ENCODE measurements at places on chromosomes 13 and 19.

GRCh38 chr13:111131048-111131447 lies 15.9 kb downstream of the ARHGEF7 start:
- no peak for DNase-seq

DNA sequence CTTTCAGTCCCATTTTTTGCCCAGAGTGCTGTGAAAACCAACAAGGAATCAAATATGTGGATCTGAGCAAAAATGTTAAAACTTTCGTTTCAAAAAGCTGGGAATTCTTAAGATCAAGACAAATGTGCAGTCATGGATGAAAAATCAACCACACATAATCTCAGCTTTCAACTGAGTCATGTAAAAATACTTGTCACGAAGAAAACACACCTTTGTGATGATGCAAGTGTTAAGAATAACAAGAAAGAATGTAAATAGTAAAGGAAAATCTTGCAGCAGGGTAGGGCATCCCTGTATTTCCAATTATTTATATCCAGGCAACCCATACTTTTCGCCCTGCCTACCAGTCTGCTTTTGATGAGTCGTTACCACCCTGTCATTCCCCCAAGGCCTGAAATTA lies 27.4 kb upstream of the DCLK1 start:
- no peak for DNase-seq

- DNase-seq = no peak
These were observed 32.3 kb downstream of the CEBPG start for GRCh38 chr19:33405553-33406461.

- no peak for DNase-seq
These were observed 324.7 kb downstream of the DLEU7 start for GRCh38 chr13:50518781-50519201.

DNA sequence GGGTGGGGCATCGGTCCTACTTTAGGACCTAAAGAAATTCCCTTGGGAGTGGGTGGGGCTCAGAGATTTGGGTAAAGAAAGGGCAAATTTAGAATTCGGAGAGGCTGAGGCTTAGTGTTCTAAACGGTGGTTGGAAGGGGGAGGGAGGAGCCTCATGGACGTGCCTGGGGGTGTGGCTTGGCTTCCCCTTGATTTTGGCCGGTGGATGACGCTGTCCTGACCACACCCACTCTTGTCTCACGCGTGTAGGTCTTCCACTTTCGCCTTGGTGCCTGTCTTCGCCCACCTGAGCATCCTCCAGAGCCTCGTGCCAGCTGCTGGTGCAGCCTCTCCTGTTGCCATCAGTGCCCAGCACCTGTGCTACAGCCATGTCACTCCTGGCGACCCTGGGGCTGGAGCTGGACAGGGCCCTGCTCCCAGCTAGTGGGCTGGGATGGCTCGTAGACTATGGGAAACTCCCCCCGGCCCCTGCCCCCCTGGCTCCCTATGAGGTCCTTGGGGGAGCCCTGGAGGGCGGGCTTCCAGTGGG lies 1.2 kb upstream of the NUP62 start:
- DNase-seq = no peak

DNA sequence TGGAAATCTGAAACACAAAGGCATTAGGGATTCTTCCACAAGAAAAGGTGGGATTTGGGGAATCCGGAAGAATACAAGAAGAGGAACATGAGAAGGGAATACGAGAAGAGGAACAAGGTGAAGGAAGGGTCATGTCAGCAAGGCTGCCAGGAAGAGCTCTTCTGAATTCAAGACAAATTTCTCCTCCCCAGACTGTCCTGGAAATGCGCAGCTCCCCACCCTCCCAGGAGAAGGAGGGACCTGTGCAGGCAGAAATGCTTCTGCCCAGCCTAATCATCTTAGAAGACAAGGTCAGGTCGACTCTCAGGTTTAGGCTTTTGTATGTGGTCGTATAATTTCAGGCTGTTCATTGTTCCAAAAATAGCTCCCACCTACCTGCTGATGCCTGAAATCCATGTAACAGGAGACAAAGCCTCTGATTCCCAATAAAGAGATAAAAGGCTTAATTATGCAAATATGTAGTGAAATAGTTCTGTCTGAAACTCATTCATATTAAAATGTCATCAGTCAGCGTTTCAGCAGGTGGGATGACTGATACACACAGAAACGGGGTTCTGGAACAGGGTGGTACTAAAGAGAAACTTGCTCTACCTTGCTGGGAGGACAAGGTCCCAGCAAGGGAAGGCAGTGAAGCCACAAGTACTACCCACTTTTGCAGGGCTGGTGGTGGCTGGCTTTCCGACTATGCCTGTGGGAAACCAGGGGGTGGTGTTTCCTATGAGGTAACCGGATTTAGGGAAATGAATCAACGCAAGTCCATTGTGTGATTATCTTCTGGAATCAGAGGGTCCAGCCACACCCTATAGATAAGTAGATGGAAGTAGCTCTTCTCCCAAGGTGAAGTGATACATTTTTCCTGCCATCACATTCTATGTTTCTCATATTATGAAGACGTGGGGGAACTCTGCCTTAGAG lies 76.1 kb downstream of the KL start:
- DNase-seq = no peak

- no peak for DNase-seq
These were observed 1.2 kb upstream of the CHMP2A start for GRCh38 chr19:58555920-58556621.

- DNase-seq = no peak
These were observed 101.1 kb downstream of the EDNRB start for GRCh38 chr13:77817521-77817920.

DNA sequence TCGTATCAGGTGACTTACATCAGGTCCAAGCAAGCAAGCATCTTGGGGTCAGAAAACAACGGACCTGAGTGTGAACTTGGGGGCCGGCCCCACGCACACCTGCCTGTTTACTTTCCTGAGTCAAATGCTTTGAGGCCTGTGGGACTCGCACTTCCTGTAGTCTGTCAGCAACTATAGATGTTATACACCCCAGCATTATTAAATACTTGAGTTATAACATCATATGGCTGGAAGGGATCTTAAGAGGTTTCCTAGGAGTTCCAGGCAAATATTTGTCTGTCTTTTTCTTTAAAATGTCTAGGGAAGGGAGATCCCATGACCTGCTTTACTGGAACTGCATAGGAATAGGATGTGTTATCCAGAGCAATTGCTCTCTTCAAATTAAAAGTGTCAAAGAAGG lies 280.6 kb downstream of the SHISA2 start:
- no peak for DNase-seq

- no peak for DNase-seq
These were observed 135.1 kb downstream of the LMO7 start for GRCh38 chr13:75771226-75771625.

DNA sequence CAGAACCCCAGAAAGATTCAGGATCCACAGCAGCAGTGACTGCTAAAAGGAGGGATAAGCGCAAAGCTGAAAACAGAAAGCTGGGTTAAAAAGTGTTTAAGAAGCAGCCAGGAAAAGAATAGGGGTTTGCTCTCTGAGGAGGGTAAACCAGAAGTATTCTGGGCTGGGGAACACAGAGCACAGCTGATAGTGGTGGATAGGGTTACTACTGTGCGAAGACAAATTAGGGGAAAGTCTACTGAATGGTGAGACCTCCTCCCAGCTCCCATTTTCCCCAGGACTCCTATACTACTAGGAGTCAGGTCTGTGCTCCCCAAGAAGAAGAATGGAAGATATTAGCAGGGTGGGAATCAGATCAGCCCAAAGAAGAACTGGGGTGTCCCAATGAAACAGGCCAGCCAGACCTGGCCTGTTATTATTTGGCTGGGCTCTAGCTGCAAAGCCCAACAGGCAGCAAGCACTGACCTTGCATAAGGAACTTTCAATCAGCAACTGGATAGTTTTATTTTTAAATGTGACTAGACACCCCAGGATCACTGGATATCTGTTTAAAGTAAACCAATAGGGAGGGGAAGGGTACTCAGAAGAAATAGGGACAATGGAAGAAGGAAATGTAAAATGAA lies 43.5 kb upstream of the SERTM1 start:
- no peak for DNase-seq

DNA sequence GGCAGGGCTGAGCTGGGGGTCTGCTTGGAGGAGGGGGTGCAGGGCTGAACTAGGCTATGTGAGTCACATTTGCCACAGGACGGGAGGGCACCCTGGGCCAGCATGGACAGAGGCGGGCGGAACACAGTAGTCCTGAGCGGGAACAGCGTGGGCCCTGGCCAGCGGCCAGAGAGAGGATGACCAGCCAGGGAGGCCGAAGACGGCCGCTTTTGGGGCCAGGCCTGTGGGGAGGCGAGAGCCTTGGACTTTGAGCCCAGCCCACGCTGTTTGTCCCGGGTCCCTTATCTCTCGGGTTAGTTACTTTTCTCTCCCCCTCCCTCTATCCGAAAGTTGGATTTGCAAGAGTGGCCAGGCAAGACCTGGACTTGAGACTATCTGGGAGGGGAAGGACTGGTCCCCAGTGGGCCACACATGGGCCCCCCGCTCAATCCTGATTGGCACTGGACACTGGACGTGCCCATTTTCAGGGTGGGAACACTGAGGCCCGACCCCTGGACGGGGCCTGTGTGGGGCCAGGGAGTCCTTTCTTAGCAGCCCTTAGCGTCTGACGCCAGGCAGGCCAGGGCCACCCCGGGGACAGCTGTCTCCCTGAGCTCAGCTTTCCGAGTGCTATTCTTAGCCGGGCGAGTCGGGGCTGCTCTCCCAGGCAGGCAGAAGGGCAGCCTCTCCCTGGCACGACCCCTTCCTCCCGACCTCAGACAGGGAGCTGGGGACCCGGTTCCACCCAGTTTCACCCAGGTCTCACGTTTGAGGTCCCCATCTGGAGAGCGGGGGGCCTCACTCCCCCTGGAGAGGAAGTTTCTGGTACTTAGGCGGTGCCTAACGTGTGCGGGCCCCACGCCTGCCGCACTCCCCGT lies 833 bp downstream of the GAMT start:
- no peak for DNase-seq

Measured in stimulated activated CD4-positive, alpha-beta T cell treated with anti-CD3 and anti-CD28 coated beads, TNF-alpha, amount 100 ng/mL, for 1 hour (primary cell).